Esophagus squamous epithelium (tissue), 5 donors: ENCODE measurements at places on chromosomes 3 and 15.

- DNase-seq = no peak
Observed at GRCh38 chr3:133448478-133449122, 48.7 kb downstream of the BFSP2 start.

- DNase-seq = no peak
Observed at GRCh38 chr3:136856665-136857064, 5.3 kb upstream of the NCK1 start.

GRCh38 chr3:39278616-39278935 is 1.3 kb downstream of the CX3CR1 start:
- no peak for DNase-seq

DNA sequence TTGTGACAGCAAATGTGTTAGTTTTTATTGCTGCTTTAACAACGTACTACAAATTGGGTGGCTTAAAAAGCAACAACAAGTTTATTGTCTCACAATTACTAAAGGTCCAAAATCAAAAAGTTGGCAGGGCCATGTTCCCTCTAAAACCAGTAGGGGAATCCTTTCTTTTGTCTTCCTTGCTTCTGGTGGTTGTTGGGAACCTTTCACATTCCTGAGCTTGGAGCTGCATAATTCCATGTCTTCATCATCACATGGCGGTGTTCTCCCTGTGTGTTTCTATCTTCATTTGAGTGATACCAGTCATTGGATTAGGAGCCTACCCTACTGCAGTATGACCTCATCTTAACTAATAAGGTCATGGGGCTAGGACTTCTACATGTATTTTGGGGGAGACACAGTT is 7.4 kb downstream of the SPRED1 start:
- DNase-seq = no peak

- DNase-seq = no peak
Observed at GRCh38 chr3:147090461-147090860, 315.9 kb downstream of the ZIC4 start.

DNA sequence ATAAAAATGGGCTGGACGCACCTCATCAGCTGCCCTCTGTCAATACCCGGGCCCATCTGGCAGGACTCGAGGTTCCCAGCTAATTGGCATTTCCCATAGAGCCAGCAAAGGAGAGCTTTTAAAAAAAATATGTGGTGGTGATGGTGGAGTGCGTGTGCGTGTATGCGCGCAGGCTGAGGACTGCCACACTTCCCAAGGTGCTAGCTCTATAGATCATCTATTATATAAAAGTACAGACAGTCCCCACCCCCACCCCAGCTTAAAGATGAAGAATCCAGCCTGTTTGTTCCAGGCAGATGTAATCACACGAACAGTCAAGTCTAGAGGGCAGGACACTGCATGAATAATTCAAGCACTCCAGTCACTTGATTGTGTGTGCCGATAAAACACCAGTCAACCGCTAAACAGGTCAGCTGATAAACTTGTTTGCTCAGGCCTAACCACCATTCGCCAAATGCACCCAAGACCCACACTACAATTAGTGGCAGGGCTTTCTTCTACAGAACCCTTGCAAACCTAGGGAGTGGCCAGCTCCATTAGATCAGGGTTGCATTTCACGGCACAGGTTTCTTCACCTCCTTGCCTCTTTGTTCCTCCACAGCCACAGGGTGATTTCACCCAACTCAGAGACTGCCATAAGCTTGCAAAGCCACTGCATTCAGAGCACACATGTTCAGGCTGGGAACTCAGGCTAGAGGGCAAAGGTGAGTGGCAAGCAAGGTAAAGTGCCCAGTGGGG is 5.8 kb downstream of the TLE3 start:
- no peak for DNase-seq

GRCh38 chr3:4091786-4092185 is 211.4 kb upstream of the SETMAR start:
- no peak for DNase-seq
